ENCODE measurements at places on chromosomes 1 and 21.

GRCh38 chr1:31381394-31382294, 8.8 kb upstream of the FABP3 start:
- no peak for DNase-seq

DNA sequence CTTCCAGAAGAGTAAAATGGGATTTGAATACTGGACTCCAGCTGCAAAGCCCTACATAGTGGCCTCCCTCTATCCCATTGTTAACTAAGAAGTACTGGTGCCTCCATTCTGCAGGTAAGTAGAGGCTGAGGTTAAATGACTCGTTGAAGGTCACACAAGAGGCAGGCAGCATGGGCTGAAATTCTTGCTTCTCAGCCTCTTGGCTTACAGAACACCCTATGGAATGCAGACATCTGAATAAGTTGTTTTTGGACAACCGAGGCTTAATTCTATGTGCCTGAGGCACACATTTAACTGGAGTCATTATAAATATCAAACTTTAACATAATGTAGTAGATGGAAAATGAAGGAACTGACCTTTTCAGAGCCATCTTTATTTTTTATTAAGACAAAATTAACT, 5.7 kb downstream of the DNAJC11 start:
- DNase-seq, result no peak

DNA sequence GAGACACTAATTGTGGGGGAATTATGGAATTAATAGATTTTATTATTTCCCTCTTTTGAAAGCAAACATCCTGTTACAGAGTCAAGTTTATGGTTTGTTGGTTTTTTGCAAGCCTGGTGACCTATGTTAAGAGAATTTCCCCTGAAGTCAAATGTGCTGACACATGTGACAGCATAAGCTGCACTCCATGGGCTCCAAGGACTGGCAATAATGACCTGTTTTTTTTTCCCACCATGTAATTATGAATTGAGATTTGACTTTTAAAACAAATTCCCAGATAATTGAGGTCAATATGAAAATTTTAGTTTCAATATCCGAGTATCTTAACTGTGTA, 242.5 kb upstream of the SGIP1 start:
- DNase-seq, result no peak

DNA sequence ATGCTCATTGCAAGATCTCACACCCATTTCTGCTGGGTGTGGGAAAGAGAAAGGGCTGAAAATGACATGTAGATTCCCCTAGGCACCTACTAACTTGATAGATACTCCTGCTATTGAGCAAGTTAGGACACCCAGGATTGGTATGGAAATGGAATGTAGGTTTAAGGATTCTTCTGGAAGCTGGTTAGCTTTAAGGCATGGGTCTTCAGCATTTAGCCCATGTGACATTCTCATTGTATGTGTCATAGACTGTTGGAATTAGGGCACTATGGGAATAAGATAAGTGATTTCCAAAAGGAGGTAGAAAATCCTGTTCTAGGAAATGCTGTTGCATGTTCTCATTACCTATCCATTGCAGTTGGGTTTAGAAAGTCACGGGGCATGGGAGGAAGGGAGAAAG, 76.2 kb downstream of the DISC1 start:
- peak; percentile 26 for DNase-seq

GRCh38 chr21:45335761-45336534, 48.3 kb upstream of the POFUT2 start:
- no peak for DNase-seq

DNA sequence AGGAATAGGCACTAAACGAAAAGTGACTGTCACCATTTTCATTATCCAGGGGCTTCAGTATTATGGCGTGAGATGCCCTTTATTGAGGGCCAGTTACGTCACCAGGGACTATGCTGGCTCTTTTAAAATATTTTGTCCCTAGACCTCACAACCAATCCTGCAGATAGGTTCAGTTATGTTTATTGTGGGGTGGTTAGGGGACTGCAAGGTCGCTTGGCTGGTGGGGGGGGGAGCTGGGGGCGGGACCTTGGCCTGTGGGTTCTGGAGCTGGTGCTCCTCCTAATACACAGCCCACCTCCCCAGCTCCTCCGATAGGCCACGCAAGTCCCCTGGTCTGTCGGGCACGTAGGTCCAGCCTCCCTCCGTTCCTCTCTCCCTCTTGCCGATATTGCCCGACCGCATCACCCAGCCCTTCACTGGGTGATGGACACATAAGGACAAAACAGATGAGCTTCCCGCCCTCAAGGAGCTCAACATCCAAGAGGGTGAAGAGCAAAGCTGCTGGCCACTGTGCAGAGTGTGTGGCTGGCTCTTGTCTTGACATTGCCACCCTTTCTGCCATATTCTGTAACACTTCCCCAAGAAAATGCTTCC, 271.8 kb downstream of the MATN1 start:
- no peak for DNase-seq

- no peak for DNase-seq
Observed at GRCh38 chr1:161772397-161772796, 6.3 kb downstream of the ATF6 start.

DNA sequence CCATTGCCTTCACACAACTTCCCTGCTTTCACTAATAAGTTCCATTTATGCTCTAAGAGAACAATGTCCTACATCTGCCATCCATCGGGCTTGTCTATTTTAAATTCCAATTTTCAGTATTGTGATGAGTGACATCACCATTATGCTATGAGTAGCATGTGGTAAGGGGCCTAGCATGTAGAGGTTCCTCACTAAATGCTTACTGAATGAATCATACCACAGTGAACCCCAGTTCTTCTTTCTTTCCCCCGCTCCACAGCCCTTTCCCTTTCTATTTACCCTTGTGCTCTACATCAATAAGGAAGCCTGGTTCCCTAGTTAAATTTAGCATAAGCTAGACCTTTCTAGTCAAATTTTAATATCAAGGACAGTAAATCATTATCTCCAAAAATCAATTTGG, 195.0 kb upstream of the RGS18 start:
- no peak for DNase-seq

DNA sequence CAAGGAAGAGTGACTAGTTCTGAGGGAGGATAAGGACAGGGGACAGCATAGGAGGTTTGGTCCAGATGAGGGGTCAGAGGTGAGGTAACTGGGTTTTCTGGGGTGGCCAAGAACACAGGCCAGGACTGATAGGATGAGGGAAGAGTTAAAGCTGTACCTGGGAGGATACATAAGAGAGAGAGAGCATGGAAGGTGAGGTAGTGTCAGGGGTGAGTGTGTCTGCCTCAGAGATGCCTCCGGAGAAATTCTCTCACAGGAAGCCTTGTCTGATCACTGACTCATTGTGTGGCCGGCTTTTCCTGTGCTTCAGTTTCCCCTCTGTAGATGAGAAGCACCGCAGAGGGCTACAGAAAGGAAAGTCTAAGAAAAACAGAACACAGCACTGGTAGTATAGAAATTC, 40.2 kb downstream of the FASLG start:
- peak; percentile 41 for DNase-seq

DNA sequence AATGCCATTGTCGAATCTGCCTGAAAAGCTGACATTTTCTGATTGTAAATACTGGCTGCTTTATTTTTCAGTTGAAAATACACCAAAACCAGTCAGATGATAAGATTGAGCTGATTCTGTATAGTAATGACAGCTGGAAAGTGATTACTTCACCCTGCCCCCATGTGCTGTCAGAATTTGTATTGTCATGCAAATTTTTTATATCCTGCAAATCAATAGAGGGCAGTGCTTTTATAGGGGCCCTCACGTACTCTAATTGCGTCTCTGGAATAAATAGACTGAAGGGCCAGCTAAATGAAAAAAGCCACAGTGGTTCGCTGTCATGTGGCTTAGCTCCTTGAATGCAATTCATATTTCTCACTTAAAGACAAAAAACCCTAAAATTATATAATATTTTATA, 208.6 kb downstream of the LHX8 start:
- no peak for DNase-seq

DNA sequence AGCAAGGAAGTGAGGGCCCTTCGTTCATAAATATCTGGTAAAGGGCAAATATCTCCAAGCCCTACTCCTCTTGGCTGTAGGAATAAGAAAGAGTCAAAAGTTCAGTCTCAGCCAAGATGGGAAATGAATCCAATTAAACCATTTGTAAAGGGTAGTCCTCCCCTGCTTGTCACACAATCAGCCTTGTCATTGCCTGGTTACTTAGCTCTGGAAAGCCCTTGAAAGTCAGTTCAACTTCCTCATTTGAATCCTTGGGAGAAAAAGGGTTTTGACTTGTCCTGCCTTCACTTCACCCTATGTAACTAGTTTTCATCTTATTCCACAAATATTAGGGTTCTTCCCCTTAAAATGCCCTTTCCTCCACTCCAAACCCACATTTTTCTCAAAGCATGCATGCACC, 100.0 kb downstream of the ELAVL4 start:
- no peak for DNase-seq

DNA sequence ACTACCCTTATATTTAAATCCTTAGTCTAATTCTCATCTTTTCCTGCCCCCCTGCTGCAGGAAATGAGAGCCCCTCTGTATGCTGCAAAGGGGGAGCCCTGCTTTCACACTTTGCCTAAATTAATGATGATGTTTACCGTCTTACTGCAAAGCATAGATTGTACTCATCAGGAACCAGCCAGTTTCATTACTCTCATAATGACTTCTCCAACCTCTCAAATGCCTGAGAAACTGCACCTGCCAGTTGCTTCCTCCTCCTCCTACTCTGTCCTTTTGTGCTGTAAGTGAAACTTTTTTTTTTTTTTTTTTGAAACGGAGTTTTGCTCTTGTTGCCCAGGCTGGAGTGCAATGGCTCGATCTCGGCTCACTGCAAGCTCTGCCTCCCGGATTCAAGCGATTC, 101.7 kb downstream of the ADSS2 start:
- no peak for DNase-seq

GRCh38 chr1:19645411-19646251, 1.5 kb downstream of the NBL1 start:
- DNase-seq, result no peak

DNA sequence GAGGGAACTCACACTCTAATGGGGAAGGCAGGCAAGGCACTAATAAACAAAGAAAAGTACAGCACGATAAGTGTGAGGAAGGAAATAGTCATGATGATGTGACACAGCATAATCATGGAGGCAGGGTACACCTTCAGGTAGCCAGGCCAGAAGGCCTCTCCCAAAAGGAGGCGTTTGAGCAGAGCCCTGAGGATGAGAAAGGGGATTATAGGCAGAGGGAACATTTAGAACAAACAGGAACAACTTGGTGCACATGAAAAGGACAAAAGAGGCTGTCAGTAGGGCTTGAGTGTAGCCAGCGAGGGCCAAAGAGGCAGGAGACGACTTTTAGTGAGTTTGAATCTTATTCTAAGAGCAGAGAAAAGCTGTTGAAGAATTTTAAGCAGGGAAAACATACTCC, 33.4 kb upstream of the CRNN start:
- DNase-seq, result no peak

- no peak for DNase-seq
Observed at GRCh38 chr1:46131093-46131492, 1.3 kb downstream of the PIK3R3 start.

GRCh38 chr1:15476927-15477326, 1.0 kb downstream of the CELA2B start:
- no peak for DNase-seq

DNA sequence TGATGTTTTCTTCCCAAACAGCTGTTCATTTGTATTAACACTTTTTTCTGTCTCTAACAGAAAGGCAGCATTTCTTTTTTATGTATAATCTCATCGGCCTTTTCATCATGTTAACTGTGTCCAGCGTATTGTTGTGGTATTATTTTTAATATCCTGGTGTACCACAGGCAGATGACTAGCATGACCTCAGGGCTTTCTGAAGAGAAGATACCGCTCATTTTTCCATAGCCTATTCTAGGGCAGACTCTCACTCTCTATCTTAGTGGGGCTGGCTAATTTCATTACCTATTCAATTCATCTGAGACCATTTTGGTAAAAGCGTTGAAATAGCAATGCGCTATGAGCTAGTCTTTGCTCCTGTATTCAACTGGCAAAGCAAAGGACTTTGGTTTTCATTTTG, 209.9 kb downstream of the SDCCAG8 start:
- no peak for DNase-seq

DNA sequence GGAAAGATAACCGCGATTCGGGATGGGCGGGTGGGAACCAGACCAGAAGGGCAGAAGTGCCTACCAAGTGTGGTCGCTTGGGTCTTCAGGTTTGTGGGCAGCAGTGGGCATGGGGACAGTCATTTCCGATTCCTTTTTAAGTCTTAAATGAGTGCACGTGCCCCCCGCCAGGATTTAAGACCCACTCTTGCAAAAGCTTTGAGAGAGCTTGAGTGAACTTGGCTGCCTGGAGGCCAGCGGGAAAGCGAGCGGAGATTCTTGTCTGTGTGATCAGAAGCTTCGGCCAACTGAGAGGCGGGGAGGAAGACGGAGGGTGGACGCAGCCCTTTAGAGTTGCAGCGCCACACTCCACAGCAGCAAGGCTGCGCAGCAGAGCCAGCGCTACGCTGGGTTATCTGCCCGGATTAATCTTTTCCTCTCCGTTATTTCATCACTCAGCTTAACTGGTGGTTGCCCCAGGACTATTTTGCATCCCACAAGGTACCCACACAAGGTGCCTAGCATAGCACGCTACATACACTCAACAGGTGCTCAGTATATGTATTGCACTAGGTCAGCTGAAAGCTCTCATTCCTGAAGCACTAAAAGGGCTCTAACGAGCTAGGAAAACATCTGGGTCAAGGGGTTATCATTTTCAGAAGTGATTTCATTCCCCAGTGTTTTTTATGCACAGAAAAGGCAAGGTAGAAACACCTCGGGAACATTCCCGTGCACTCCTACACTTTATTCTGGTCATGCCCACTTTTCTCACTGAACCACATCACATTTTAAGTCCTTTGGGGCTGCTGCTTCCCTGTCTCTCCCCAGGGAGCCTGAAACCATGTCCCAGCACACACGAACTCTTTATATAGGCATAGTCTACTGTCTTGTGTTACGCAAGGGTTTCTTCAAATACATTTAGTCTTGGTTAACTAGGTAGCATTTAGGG, 1.5 kb upstream of the BATF3 start:
- DNase-seq, result no peak

GRCh38 chr1:60895701-60896100, 186.7 kb upstream of the NFIA start:
- no peak for DNase-seq

GRCh38 chr1:205183676-205184335, 27.7 kb downstream of the DSTYK start:
- peak; percentile 70 for DNase-seq

- DNase-seq, result no peak
Observed at GRCh38 chr1:116062201-116062600, 49.0 kb upstream of the MAB21L3 start.
